H4 (cell line): ENCODE measurements at places on chromosomes 6 and 20. TPM values are rescaled to one million over a fixed set of nuclear protein-coding genes. Genes with fewer than 3 reads are reported as not detected.

ENPP3 gene
- total RNA-seq = not detected in 2 replicates

HNF4A gene
- total RNA-seq = not detected in 2 replicates

ME1 gene
- 49.6 and 53.1 TPM in 2 replicates for total RNA-seq

HLA-B gene
- total RNA-seq = 512 and 677 TPM in 2 replicates

FHL5 gene
- total RNA-seq = not detected in 2 replicates

EPHA7 gene
- total RNA-seq = 1.7 and 5.6 TPM in 2 replicates

MAFB gene
- 0.25 and 0.39 TPM in 2 replicates for total RNA-seq

KCNK16 gene
- total RNA-seq = not detected in 2 replicates

BACH2 gene
- 0.06 and 0.31 TPM in 2 replicates for total RNA-seq

SSTR4 gene
- not detected in 2 replicates for total RNA-seq

VGLL2 gene
- total RNA-seq = 0.08 and 0.50 TPM in 2 replicates

REM1 gene
- not detected in 2 replicates for total RNA-seq

GPLD1 gene
- total RNA-seq = 0.08 TPM in 1 of 2 replicates, not detected in the other

STMN3 gene
- total RNA-seq = 9.4 and 18.9 TPM in 2 replicates

LY6G5B gene
- total RNA-seq = not detected in 2 replicates

RNF182 gene
- 3.5 and 7.2 TPM in 2 replicates for total RNA-seq

PPARD gene
- 2.7 and 3.2 TPM in 2 replicates for total RNA-seq

ACSS1 gene
- 0.10 and 0.21 TPM in 2 replicates for total RNA-seq

TRIM31 gene
- 0.12 TPM in 1 of 2 replicates, not detected in the other for total RNA-seq

RBPJL gene
- total RNA-seq = not detected in 2 replicates

PHACTR3 gene
- 0.29 TPM in 1 of 2 replicates, not detected in the other for total RNA-seq

SIRPG gene
- total RNA-seq = not detected in 2 replicates

CGAS gene
- not detected in 2 replicates for total RNA-seq

CNR1 gene
- 0.74 and 0.87 TPM in 2 replicates for total RNA-seq

PRIM2 gene
- 49.7 and 57.3 TPM in 2 replicates for total RNA-seq

VSTM2L gene
- 1.2 and 1.6 TPM in 2 replicates for total RNA-seq

OXT gene
- total RNA-seq = not detected in 2 replicates

CPNE5 gene
- total RNA-seq = not detected in 2 replicates

PTK6 gene
- total RNA-seq = not detected in 2 replicates

VSX1 gene
- not detected in 2 replicates for total RNA-seq

SLC17A3 gene
- total RNA-seq = 0.39 TPM in 1 of 2 replicates, not detected in the other

PTPRT gene
- not detected in 2 replicates for total RNA-seq

RIMS4 gene
- 3.2 and 4.1 TPM in 2 replicates for total RNA-seq

ADGB gene
- total RNA-seq = not detected in 2 replicates

ZBTB46 gene
- 0.68 and 3.1 TPM in 2 replicates for total RNA-seq

CLDN20 gene
- not detected in 2 replicates for total RNA-seq

BPIFB4 gene
- total RNA-seq = not detected in 2 replicates

RAB23 gene
- total RNA-seq = 19.9 and 30.9 TPM in 2 replicates

CDH26 gene
- total RNA-seq = 0.21 TPM in 1 of 2 replicates, not detected in the other

TFAP2C gene
- 6.2 and 7.2 TPM in 2 replicates for total RNA-seq

IPCEF1 gene
- total RNA-seq = 0.54 and 1.1 TPM in 2 replicates

GSTA4 gene
- total RNA-seq = 14.9 and 19.2 TPM in 2 replicates
